Stimulated activated CD8-positive, alpha-beta memory T cell treated with anti-CD3 and anti-CD28 coated beads, Interleukin-15, amount 100 ng/mL, for 24 hours (primary cell): ENCODE measurements at places on chromosomes 7 and 10.
A peak's percentile ranks its signal among the peaks of the same experiment; 100 is the strongest.

DNA sequence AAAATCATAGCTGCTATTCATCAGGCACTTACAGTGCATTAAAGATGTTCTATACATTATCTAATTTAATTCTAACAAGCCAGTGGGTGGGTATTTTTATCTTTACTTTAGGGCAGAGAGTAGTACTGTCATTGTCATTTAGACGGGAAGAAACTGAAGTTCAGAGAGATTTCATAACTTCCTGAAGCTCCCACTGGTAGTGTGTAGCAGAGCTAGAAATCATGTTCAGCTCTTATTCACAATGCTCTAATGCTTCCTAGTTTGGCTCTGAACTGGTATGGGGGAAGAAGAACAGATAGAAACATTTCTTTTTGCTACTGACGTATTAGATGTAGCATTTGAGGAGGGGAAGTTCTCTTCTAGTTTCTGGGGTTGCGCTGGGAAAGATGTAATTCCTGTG lies 116.7 kb downstream of the CYP26A1 start:
- no peak for DNase-seq

DNA sequence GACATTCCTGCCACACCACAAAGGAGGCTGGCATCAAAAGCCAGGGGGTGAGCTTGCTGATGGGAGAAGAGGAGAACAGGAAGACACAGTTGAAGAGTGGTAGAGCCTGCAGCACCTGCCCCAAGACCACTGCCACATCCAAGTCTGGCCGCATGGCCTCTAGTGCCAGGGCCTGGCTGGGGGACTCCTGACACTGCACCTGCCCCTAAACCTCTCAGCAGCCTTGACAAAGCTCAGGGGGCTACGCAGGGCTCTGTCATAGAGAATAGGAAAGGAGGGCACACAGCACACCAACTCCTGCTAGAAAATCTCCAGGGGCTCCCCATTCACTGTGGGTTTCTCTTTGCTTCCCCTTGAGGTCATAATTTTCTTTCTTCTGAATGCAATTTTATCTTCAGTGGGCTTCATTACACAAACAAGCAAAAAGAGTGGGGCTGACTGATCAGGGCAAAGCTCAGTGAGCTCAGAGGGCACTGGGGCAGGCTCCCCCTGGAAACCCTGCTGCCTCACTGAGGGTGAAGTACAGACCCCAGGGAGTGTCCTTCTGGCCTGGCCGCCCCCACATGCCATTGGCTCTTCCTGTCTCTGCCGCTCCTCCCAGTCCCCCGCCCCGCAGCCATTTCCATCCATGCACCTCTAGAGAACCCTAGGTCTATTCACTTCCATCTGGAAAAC lies 37.2 kb downstream of the VOPP1 start:
- DNase-seq = no peak

DNA sequence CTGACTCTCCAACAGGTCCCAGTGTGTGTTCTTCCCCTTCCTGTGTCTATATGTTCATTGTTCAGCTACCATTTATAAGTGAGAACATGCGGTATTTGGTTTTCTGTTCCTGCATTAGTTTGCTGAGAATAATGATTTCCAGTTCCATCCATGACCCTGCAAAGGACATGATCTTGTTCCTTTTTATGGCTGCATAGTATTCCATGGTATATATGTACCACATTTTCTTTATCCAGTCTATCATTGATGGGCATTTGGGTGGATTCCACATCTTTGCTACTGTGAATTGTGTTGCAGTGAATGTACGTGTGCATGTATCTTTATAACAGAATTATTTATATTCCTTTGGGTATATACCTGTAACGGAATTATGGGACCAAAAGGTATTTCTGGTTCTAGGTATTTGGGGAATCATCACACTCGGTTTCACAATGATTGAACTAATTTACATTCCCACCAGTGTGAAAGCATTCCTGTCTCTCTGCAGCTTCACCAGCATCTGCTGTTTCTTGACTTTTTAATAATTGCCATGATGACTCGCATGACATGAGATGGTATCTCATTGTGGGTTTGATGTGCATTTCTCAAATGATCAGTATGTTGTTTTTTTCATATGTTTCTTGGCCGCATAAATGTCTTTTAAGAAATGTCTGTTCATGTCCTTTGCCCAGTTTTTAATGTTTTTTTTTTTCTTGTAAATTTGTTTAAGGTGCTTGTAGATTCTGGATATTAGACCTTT lies 60.2 kb downstream of the LSMEM1 start:
- DNase-seq = no peak

- no peak for DNase-seq
These were observed 549.4 kb upstream of the C7orf33 start for GRCh38 chr7:148041156-148041555.

GRCh38 chr10:91162495-91163268 lies 57.8 kb upstream of the PCGF5 start:
- peak; percentile 56 for DNase-seq

- DNase-seq = no peak
These were observed 135.3 kb downstream of the EGFR start for GRCh38 chr7:55154096-55154495.

GRCh38 chr7:37352974-37353948 lies 95.4 kb downstream of the ELMO1 start:
- DNase-seq = no peak

DNA sequence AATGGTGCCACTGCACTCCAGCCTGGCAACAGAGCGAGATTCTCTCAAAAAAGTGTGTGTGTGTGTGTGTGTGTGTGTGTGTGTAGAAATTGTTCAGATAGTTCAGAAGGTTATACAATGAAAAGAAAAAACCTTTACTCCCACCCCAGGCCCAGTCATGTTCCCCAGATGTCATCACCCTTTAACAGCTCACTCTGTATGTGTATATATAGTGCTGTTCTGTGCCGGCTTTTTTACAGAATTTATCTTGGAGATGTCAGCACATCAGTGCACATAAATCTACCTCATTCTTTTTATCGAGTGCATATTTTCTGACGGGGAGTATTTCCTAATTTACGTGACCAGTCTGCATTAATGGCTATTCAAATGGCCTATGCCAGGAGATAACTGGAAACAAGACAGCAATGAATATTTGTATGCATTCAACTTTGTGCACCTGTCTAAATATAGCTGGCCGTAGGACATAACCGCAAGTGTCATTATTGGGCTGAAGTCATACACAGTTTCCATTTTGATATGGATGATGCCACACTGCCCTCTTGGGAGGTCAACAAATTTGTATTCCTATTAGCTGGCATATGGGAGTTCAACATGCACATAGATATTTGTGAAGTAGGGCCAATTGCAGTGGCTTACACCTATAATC lies 11.7 kb downstream of the NIPSNAP2 start:
- DNase-seq = no peak

GRCh38 chr10:43076876-43077420 lies at the start of gene RET:
Gene RET (plus strand): TSS chr10:43077069. CDS start chr10:43077259, 190 bp downstream.
- DNase-seq = no peak

- DNase-seq = no peak
These were observed at the start of gene FRMPD2 for GRCh38 chr10:48274636-48275035. Gene FRMPD2 (minus strand): TSS chr10:48274696. CDS start chr10:48274567, 129 bp downstream.

GRCh38 chr7:80726666-80727065 lies 88.2 kb downstream of the CD36 start:
- no peak for DNase-seq

DNA sequence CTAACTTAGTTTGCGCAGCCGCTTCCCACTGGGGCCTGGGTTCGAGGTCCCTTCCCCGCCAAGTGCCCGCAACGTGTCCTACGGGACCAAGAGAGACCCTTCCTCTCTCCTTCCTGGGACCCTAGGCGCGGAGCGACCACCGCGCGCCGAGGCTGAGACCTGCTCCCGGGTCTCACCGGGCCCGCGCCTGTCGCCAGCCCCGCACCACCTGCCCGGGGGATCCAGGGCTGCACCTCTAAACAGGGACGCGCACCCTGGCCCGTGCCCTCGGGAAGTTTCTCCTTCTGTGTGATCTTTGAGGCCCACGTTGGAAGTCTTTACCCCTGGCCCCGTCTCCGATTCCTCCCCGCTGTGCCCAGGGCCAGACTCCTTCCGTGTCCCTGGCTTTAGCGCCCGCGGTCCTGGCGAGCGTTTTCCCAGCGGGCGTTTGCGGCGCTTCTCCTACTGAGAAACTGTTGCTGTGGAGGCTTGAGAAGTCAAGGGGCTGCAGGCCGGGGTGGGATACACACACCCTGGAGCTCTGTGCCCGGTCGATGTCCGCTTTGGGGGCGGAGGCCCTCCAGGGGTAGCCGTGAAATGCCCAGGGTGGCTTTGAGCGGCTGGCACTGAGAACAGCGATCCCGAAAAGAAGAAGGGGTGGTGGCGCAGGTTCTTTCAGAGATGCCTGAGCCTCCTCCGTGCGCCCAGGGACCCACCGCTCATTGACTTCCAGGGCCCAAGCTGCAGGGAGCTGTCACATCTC lies 575 bp downstream of the PLPP4 start:
- no peak for DNase-seq

DNA sequence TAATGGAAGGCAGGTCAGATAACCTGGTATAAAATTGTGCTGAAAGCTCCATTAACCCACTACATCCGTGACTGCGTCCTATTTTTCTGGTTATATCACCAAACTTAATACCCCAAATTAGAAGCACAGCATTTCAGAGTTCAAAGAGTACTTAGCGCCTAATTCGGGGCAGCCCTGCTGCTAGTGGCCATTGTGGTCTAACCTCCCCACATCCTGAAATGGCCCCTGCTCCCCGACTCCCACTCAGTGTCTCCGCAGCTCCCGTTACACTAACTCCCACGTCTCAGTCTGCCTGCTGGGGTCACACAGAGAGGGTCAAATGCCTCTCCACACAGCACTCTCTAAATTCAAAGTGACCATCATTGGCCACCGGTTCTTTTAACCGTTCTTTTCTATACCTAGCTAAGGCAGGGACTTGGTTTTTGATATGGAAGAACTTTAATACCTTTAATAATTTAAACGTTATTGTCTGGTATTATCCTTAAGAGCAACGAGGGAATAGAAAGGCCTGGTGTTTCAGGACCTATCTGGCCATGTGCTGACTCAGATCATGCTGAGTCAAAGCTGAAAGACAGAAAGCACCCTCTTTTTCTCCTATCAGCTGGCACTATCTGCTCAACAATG lies 117.1 kb downstream of the KMT2E start:
- no peak for DNase-seq

GRCh38 chr7:47619806-47620205 lies 37.9 kb upstream of the TNS3 start:
- DNase-seq = no peak

- DNase-seq = no peak
These were observed 20.1 kb downstream of the TMEM168 start for GRCh38 chr7:112770051-112770450.

- peak; percentile 14 for DNase-seq
These were observed 89.9 kb downstream of the CDH23 start for GRCh38 chr10:71486484-71487114.

DNA sequence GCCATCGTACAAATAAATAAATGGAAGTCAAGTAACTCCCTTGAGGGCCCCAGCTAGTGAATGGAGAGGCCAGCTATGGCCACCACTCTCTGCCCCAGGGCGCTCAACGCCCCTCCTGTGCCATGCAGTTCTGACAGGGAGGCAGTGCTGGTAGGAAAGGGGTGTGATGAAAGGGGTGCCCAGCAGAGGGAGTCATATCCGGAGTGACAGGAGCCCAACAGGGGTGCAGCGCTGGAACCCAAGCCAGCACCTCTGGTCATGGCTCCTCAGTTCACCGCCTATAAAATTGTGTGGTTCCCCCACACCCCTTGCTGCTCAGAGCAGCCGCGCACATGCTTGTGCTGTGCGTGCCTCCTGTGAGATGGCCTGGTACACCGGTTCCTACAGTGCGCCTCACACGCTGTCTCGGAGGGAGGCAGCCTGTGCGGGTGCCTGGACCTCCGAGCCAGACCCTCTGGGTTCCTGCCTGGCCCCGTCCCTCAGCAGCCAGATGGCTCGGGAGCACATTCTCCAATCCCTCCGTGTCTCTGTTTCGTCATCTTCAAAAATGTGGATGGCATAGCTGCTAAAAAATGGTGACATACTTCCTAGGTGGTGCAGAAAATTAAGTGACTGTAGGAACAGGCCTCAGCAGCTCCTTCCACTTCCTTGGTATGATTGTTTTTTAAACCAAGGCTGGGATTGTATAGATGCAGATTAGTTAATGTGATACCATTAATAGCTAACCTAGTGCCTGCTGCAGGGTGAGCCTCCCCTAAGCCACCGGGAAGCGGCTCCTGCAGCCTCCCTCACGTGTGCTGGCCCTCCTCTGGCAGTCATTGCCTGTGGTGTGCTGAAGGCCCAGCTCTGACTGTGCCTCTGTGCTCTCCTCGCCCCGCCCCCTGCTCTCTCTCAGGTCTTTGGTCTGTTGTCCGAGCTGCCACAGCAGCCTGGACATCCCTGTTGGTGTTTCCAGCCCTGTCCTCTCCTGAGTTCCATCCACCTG lies 125.8 kb downstream of the EGFR start:
- DNase-seq = no peak

DNA sequence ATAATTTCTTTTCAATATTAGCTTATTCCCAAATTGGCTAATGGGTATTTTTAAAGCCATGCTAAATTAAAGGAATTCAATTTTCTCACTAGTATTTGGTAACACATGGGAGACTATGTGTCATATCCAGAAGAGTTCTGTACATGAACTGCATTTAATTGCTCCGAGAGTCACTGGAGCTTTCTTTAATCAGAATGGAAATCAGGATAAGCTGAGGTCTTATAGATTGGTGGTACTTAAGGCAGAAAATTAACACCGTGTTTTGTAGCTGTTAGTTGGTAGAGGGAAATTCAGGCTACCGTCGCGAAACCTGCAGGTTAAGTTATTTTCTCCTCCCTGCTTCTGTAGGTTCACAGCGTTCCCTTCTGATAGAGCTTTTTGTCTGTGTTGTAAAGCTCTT lies at the start of gene WEE2:
Gene WEE2, plus strand, starts transcription at position 3 of the 400 bp plus-strand sequence. CDS start 406 bp downstream, outside the sequence.
- DNase-seq = no peak

GRCh38 chr7:67518580-67518979 lies 521.9 kb downstream of the TYW1 start:
- no peak for DNase-seq

GRCh38 chr7:1995426-1995825 lies 237.3 kb downstream of the MAD1L1 start:
- DNase-seq = no peak

- DNase-seq = no peak
These were observed 66.5 kb downstream of the MAP3K8 start for GRCh38 chr10:30500534-30500933.

DNA sequence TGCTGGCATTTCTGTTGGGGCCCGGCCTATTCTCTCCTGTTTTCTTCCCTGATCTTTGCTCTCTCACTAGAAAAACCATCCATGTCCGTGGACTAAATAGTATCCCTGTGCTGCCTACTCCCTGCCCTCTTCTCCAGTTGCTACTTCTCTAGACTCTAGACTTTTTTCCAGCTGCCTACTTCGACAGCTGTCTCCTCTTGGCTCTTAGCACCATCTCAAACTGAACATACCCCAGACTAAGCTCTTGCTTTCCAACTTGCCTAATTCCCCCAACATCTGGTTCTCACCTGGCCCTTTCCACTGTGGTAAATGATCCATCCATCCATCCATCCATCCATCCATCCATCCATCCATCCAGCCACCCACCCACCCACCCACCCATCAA lies 19.5 kb downstream of the ADCYAP1R1 start:
- no peak for DNase-seq

DNA sequence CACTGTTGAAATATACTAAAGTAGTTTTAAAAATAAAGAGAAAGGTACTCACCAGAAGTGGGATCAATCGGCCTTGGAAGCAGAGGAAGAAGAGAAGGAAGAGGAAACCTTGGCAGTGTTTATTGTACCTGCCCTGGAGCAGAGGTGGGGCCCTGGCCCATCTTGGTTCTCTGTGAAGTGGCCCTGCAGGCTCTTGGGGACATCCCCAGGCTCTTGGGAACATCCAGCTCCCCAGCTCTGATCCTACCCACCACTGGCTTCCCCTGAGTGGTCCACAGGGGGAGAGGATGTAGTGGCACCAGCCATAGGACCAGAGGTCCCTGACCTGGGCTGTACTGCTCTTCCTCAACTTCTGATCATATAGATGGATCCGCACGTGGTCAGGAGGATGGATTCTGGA lies 22.3 kb upstream of the RET start:
- DNase-seq = no peak

- DNase-seq = no peak
These were observed 153.0 kb downstream of the DIP2C start for GRCh38 chr10:536371-536925.
